Glutamatergic neuron (in vitro differentiated cells): ENCODE measurements at places on chromosomes 7 and 10. TPM values are rescaled to one million over a fixed set of nuclear protein-coding genes. Genes with fewer than 3 reads are reported as not detected.

DNA sequence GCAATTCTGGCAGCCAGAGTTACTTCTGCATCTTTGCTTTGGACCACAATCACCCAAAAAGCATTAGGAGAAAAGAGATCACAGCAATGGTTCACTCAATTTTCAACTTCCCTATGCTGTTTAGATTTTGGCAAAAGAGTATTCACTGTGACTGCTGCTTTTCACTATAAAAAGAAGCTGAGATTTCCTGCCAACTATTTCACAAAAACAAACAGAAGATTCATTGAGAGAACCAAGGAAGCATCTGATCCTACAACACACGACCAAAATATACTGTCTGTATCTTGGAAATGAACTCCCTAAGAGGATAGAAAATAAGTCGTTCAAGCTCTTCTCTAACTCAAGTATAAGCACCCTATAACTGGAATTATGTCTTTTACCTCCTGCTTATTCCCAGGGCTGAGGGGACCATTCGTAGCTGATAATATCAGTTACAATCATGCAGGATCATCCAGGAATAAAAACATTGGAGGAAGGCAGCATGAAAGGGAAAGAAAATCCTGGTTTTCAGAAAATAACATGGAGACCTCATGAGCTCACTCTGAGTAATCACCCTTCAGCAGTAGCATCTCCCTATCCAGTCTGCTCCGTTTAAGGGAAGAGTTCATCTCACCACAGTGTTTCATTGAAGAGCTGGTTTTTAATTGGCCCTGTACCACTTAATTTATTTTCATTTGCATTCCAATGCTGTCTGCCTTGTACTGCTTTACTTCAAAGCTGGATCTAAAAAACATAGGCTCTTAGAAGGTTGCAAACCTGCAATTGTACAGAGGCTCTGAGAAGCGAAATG, 256.2 kb downstream of the PAXIP1 start:
- DNase-seq, result no peak

GRCh38 chr10:63917363-63917762, 396.2 kb downstream of the REEP3 start:
- DNase-seq, result no peak

GRCh38 chr10:113879691-113880090, 25.2 kb downstream of the NHLRC2 start:
- DNase-seq, result no peak

DNA sequence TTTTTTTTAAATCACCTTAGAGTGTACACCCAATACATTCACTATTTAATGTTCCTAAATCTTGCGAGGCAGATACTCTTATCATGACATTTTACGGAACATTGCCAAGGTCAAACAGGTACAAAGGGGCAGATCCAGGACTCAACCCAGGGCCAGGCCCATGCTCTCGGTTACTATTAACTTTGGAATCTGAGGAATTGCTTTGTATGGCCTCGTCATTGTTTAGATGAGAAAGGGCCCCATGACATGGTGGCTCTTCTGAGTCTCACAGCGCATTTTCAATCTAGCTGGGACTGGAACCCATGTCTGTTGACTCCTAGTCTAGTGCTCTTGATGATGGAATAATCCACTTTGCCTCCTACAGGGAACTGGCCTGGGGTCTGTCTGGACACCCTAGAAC, 59.1 kb downstream of the GATA3 start:
- DNase-seq, result no peak

The ITIH5 gene
- 0.29 TPM for total RNA-seq

The TRDMT1 gene
- total RNA-seq, result 8.9 TPM

- no peak for DNase-seq
Measured at GRCh38 chr7:116354171-116354545, 143.8 kb downstream of the TES start.

GRCh38 chr10:77457721-77458120, 179.9 kb downstream of the KCNMA1 start:
- no peak for DNase-seq
